Activated T-cell treated with anti-CD3 and anti-CD28 coated beads, Interleukin-2, amount 50 U/mL, for 72 hours (primary cell): ENCODE measurements at places on chromosomes 2 and 18. TPM values are rescaled to one million over a fixed set of nuclear protein-coding genes. Genes with fewer than 3 reads are reported as not detected.

DNA sequence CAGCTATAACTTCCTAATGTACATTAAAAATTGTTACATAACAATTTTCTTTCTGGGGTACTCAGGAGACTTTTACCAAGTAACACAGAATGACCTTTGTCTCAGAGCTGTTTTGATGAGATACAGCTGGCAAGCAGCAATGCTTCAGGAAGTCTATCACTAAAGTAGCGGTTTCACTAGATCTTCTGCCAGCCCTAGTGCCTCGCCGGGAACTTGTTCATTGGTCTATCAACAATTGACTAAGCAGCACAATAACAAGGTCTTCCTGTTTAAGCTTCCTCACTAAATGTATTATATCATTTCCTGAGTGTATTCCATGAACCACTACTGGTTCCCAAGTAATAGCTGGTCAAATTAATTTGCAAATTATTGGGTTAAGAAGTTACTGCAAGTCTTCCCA lies 69.2 kb downstream of the TRIP12 start:
- peak; percentile 33 for DNase-seq

ZNF396 gene
- total RNA-seq, result 2.5 TPM

DNA sequence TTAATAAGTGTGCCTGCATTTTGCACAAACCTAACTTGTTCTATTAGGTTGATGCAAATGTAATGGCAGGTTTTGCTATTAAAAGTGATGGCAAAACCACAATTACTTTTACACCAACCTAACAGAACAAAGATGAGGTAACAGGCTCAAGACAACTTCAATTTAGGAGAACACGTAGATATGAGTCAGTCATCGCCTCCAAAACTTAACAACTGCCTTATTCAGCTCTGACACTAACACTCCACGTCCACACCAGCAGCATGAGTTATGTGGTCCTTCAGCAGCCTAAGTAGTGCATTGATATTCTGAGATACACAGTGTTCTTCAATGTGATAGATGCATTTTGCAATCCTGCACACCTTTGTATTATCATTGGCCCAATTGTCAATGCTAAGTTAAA lies 1175.1 kb upstream of the ACVR2A start:
- no peak for DNase-seq

DNA sequence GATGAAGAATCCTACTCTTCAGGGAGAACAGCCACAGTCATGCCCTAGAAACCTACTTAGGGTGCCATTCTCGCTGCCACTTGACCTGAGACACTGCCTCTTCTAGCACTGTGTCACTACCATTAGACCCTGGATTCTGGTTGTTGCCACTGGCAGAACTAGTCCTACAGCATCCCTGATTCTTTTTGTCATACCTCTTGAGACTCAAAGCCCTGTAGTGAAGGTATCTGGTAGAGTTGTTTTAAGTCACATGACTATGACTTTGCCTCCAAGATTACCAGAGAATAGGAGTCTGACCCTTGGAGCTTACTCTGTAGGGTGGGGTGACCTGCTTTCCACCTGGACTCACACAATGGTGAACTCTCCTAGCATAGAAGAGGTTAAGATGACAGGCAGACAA lies 296.7 kb downstream of the TNS1 start:
- no peak for DNase-seq

CABLES1 gene
- 5.5 TPM for total RNA-seq

DNA sequence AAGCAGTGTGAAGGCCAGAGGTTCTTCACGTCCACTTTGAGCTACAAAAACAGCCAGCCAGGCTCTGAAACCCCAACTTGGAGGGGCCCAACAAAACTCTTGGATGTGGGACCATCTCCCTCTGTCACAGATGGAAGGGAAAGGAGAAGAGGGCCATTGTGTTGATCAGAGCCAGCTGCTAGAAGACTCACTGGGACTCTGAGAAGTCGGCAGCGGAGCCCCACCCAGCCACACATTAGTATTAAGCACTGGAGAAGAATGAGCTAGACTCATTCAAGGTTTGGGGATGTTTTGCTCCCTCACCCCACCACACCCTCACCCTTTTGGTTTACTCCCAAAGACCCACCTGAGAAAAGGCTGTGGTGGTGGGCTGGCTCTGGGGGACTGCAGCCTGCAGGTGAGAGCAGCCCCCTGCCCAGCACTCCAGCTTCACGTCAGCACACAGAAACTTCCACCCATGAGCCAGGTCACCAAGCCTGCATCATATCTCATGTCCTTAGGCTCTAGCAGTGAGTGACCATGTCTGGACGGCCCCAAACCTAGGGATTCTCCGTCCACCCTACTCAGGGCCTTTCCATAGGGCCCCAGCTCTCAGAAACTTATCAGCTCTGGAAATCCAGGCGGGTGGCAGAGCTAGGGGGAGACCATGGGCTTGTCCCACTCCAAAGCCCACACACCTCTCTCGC lies 12.6 kb downstream of the TEX51 start:
- no peak for DNase-seq

DNA sequence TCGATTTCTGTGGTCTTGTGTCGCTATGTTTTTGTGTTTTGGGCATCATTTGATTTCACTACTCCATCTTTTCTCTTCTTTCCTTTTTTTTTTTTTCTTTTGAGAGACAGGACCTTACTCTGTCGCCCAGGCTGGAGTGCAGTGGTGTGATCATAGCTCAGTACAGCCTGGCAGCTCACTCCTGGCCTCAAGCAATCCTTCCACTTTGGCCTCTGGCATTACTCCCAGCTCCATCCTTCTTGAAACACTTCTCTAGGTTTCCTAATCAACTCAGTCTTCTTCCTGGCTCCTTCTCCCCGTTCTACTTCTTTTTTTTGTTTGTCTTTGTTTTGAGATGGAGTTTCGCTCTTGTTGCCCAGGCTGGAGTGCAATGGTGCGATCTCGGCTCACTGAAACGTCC lies 26.5 kb downstream of the TCF23 start:
- DNase-seq, result no peak

C2orf66 gene
- 0.60 TPM for total RNA-seq

GRCh38 chr2:30927465-30928075 lies 120.3 kb upstream of the CAPN13 start:
- no peak for DNase-seq

DNA sequence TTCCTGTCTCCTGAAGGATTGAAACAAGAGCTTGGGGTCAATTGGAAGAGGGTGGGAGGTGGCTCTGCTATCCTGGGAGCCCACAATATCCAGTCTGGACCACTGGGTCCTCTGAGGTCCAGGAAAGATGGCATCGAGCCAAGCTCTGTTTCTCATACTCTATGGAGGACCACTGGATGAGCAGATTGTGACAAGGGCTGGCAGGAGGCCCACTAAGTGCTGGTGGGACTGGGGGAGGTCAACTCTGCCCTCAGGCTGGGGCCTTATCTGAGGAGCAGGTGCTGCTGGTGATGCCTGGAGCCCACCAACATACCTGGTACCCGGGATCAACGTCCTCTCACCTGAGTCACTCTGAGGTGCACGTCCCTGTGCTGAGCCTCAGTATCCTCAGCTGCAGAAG lies 142.4 kb downstream of the NDUFA10 start:
- no peak for DNase-seq

- DNase-seq, result no peak
Measured at GRCh38 chr2:197212344-197213262, 98.0 kb downstream of the ANKRD44 start.

DNA sequence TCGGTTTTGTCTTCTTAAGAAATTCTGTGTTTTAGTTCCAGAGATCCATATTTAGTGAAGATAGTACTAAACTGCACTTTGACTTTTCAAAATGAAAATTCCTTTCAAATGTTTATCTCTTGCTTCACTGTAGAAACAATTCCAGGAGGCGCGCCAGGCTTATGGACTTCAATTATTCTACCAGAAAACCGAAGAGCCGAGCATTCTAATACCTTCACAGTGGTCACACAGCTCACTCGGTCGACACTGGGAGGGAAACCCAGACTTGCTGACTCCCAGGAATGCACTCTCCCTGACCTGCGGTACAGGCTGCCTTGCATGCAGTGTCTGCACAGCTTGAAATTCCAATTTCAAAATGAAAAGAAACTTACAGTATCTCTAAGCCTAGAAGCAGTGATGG lies 119.9 kb upstream of the PIEZO2 start:
- no peak for DNase-seq

DNA sequence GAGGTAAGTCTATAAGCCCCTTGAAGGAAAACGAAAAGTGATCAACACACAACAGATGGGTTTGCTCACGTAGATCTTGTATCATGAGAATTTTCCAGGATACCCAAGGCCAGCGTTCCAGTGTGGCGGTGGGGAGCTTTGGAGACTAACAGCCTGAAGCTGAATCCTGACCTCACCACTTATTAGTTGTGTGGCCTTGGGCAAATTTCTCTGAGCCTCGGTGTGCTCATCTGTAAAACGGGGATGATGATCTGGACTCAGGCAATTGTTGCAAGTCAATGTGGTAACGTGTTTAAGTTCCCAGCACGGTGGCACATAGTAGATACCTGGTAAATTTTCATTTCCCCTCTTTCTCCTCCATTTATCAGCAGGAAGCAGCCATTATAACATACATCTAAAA lies 68.3 kb downstream of the VWA3B start:
- DNase-seq, result no peak

DNA sequence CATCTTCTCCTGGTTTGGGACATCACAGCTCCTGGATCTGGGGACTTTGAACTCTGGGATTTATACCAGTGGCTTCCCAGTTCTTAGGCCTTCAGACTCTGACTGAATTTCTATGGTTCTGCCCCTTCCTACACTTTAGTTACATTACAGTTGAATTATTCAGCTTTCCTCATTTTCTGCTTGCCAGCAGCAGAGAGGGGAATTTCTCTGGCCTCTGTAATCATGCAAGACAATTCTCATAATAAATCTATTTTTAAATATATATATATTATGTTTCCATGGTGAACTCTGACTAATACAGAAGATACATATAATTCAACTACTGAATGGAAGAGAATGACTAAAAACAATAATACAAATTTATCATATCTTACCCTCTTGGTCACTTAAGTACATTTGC lies 1478.6 kb upstream of the ACVR2A start:
- DNase-seq, result no peak

NYAP2 gene
- not detected for total RNA-seq

CXCR1 gene
- total RNA-seq, result not detected

- no peak for DNase-seq
Measured at GRCh38 chr2:21175895-21176646, 52.3 kb downstream of the TDRD15 start.

RPL37A gene
- total RNA-seq, result 3,626 TPM

DNAJC5G gene
- 0.31 TPM for total RNA-seq
